ENCODE measurements at places on chromosomes 6 and 20. TPM values are rescaled to one million over a fixed set of nuclear protein-coding genes. Genes with fewer than 3 reads are reported as not detected.

GRCh38 chr20:45368221-45368980 is 5.4 kb downstream of the SYS1 start:
- H3K4me1 ChIP-seq: peaks cover 11% of the 10 kb centered on the region
- no peaks in the 10 kb centered on the region for H3K36me3 ChIP-seq
- no peaks in the 10 kb centered on the region for H3K27me3 ChIP-seq
- no peak overlapping the region for H3K4me3 ChIP-seq
- H3K27ac ChIP-seq: no peak overlapping the region
- no peak for DNase-seq

DNA sequence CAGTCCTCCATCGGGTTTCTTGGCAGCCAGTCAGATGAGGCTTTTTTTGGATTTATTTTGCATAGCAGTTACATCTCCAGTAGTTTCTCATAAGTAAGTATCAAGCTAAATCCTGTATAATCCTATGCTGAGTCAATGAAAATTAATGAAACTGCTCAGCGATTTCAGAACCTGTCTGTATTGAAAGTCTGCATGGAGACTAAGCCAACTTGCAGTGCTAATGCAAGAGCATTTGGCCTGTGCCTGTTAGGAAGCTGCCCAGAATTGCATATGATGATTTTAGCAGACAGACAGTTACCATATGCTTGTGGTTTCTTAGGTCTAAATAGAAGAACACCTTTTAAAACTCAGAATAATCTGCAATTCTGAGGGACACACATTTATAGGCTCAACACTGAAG is 25.2 kb upstream of the LRRN4 start:
- H3K4me1 ChIP-seq: peaks cover 4% of the 10 kb centered on the region
- H3K4me3 ChIP-seq: no peak overlapping the region
- DNase-seq: no peak
- H3K36me3 ChIP-seq: no peaks in the 10 kb centered on the region

- peak overlapping the region; percentile 70 for H3K4me3 ChIP-seq
- peaks cover 20% of the 10 kb centered on the region for H3K4me1 ChIP-seq
- H3K27me3 ChIP-seq: no peaks in the 10 kb centered on the region
- no peak for DNase-seq
- no peak overlapping the region for H3K27ac ChIP-seq
- no peaks in the 10 kb centered on the region for H3K36me3 ChIP-seq
These were observed 1.0 kb downstream of the CABLES2 start for GRCh38 chr20:62405981-62406513.

GRCh38 chr6:51892750-51893149 is 194.7 kb downstream of the PKHD1 start:
- no peaks in the 10 kb centered on the region for H3K27me3 ChIP-seq
- H3K4me1 ChIP-seq: no peaks in the 10 kb centered on the region
- DNase-seq: no peak
- H3K4me3 ChIP-seq: no peak overlapping the region

- peak overlapping the region; percentile 89 for H3K27ac ChIP-seq
- H3K4me1 ChIP-seq: peaks cover 16% of the 10 kb centered on the region
- H3K27me3 ChIP-seq: no peaks in the 10 kb centered on the region
- H3K36me3 ChIP-seq: no peaks in the 10 kb centered on the region
These were observed 110.9 kb downstream of the HFE start for GRCh38 chr6:26197933-26198721.

DNA sequence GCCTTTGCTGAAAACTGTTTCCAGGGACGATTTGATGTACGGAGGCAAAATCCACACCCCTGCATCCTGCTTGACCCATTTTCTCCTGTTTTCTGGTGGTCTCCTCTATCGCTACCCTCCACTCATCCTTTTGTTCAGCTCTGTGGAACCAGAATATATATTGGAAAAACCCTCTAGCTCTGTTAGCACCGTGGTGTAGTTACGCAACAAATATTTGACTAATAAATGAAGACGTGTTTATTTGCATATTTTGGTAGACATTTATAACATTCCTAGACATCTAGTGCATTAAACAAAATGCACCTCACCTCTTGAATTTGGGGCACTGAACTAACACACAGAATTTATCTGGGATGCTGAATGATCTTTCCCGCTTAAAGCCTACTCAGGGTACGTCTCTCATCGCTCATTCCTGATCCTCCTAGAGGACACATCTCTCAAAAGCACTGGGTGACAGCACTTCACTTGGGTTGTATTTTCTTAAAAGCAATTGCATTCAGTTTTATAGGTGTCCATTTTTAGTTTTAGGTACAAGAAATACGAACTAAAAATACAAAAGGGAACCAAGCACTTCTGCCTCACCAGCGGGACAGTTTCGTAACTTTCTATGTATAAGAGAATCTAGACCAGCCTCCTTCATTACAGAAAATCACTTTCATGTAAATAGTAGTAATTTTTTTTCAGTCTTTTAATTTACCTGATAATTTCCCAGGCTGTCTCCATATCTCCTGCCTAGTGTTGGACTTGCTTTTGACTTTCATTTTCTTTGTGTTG is 59.2 kb downstream of the SNRNP48 start:
- no peaks in the 10 kb centered on the region for H3K4me1 ChIP-seq
- H3K4me3 ChIP-seq: no peak overlapping the region

DNA sequence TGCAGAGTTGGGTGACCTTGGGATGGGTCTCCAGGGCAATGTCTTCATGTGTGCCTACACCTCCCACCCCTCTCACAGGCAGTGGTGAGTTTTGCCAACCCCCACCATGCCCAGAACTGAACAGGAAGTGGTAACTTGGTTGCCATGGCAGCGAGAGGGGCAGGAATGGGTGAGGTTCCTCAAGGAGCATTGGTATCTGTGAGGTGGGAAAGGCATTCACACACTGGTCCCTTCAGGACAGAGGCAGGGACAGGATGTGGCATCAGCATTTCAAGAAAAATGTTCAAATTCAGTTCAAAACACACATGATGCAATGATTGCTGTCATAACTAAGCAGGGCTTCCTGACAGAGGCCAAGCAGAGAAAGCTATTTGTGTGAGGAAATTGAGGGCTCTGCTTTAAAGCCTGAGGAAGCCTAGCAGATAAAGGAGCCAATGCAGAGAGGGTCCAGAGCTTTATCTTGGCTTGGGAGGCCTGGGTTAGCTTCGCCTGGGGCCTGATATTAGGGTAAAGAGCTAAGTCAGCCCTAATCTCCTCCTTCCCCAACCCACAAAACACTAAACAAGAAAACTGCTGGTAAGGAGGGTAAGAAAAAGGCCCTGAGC is 551 bp downstream of the TREML2 start:
- peak overlapping the region; percentile 65 for H3K27ac ChIP-seq
- no peak overlapping the region for H3K4me3 ChIP-seq
- peaks cover 24% of the 10 kb centered on the region for H3K27me3 ChIP-seq

DNA sequence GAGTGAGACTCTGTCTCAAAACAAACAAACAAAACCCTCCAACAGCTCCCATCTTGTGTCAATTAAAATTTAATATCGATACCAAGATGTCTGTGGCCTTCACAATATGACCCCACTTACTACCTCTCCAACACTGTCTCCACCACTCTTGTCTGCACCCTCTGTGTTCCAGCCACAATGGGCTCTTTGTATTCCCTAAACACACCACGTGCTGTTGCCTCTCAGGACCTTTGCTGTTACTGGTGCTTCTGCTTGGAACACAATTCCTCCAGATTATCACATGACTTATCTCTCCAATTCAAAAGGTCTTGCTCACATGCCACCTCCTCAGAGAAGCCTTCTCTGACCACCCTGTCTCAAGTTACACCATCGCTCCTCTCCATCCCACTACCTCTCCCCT is 6.0 kb upstream of the HCK start:
- no peak overlapping the region for H3K27ac ChIP-seq
- H3K4me3 ChIP-seq: no peak overlapping the region
- H3K4me1 ChIP-seq: no peaks in the 10 kb centered on the region
- no peak for DNase-seq
- peaks cover 56% of the 10 kb centered on the region for H3K27me3 ChIP-seq
- no peaks in the 10 kb centered on the region for H3K36me3 ChIP-seq

- no peaks in the 10 kb centered on the region for H3K4me1 ChIP-seq
- H3K36me3 ChIP-seq: no peaks in the 10 kb centered on the region
- DNase-seq: no peak
- no peak overlapping the region for H3K27ac ChIP-seq
These were observed 151.1 kb downstream of the TMEM242 start for GRCh38 chr6:157172231-157172701.

DNA sequence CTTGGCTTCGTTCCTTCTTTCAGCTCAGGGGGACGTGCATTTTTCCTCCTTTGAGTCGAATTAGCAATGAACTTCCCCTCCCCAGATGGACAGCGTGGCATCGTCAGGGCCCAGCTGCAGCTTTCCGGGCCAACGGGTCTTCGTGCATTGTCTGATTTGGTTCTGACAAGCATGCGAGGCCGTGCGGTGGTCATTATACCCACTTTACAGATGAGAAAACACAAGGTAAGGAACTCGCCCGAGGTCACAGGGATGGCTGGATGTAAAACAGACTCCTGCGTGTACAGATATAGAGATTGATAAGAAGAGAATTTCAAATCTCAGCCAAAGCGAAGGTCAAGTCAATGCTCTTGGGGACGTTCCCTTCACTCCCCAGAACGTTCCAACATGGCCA is 187.6 kb upstream of the SULF2 start:
- H3K36me3 ChIP-seq: no peaks in the 10 kb centered on the region
- no peak for DNase-seq
- H3K4me3 ChIP-seq: no peak overlapping the region
- no peak overlapping the region for H3K27ac ChIP-seq

DNA sequence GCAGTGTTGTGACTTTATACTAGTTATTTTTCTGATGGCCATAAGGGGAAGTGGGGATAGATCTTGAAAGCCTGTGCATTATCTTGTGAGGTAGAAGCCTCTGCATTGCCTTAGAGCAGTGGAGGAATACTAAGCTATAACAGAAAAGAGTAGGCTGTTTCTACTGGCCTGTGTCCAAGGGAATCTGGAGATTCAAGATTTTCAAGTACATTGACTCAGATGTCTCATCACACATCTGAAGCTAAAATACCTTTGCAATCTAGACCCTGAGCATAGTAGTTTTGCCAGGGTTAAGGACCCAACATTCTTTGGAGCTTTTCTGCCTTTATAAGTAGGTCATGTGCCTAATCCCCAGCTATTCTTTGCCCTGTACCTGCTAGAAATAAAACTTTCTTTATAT is 272.3 kb downstream of the TENT5A start:
- no peaks in the 10 kb centered on the region for H3K4me1 ChIP-seq
- H3K27ac ChIP-seq: no peak overlapping the region
- no peak overlapping the region for H3K4me3 ChIP-seq
- no peaks in the 10 kb centered on the region for H3K36me3 ChIP-seq

GRCh38 chr6:107448776-107449175 is 10.6 kb downstream of the PDSS2 start:
- DNase-seq: no peak
- no peaks in the 10 kb centered on the region for H3K4me1 ChIP-seq
- no peak overlapping the region for H3K27ac ChIP-seq

- H3K4me1 ChIP-seq: no peaks in the 10 kb centered on the region
- no peaks in the 10 kb centered on the region for H3K36me3 ChIP-seq
- no peaks in the 10 kb centered on the region for H3K27me3 ChIP-seq
- no peak for DNase-seq
- no peak overlapping the region for H3K27ac ChIP-seq
These were observed 7.9 kb downstream of the NQO2 start for GRCh38 chr6:3007571-3007970.

DNA sequence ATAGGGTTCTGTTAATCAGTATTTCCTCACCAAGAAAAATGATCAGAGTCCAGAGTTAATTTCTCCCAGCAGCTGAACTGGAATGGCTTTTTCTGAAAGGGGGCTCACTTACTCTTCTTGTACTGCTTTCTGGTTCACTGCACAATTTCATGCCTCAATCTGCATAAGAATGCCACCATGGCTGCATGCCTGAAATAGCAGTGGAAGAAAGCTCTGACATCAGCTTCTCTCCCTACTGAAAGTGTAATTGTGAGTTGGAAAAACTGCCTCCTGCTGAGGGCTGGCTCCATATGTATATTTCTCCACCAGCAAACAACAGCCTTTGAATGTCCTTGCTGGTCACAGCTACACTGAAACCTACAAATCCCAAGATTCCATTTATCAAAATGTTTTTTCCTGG is 1027.2 kb upstream of the GJE1 start:
- no peaks in the 10 kb centered on the region for H3K27me3 ChIP-seq
- no peaks in the 10 kb centered on the region for H3K4me1 ChIP-seq
- no peak for DNase-seq
- no peaks in the 10 kb centered on the region for H3K36me3 ChIP-seq

DNA sequence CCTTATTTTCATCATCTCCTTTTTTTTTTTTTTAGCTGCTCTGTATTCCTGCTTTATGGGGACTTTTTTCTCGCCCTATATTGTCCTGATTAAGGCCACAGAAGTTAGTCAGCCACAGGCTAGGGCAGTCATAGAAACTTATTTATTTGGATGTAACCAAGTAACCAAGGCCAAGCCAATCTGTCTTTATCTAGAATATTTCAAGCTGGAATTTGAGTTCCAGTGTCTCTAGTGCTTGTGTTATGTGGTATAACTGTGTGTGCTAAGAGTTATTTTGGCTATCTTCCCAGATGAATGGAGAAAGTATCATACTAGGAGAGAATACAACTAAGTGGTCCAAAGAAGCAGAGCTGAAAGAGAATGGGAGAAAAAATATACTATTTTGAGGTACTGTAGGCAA is 751.5 kb downstream of the CBLN4 start:
- DNase-seq: peak; percentile 30
- H3K4me3 ChIP-seq: no peak overlapping the region
- H3K27me3 ChIP-seq: no peaks in the 10 kb centered on the region
- no peaks in the 10 kb centered on the region for H3K36me3 ChIP-seq

DNA sequence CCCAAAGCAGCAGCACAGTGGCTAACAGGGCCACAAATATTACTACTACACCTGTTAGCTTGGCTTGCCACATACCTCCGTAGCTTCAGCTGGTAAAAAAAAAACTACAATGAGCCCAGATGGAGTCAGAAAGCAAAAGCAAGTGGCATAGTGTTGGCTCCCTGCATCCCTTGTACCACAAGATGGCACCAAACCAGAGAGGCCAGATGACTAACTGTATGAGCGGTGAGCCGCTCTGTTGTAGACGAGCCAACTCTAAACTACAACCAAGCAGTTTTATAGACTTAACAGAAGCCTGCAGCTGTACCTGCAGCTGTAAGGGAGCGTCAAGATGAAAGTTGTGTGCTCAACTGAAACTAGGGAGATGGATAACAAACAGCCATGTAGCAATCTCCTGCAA is 84.5 kb upstream of the MCHR2 start:
- no peak overlapping the region for H3K4me3 ChIP-seq
- H3K4me1 ChIP-seq: no peaks in the 10 kb centered on the region
- H3K27me3 ChIP-seq: no peaks in the 10 kb centered on the region
- peak; percentile 17 for DNase-seq
- H3K36me3 ChIP-seq: no peaks in the 10 kb centered on the region

Gene C6orf132
- 10.5 TPM for polyA plus RNA-seq

Gene ZNF512B
- polyA plus RNA-seq: 10.1 TPM

Gene RAB44
- not detected for polyA plus RNA-seq

Gene OPRL1
- polyA plus RNA-seq: 0.50 TPM

Gene MCCD1
- 1.3 TPM for polyA plus RNA-seq

Gene SLC26A8
- polyA plus RNA-seq: not detected

Gene DAAM2
- polyA plus RNA-seq: 8.3 TPM

Measured in hepatocyte (in vitro differentiated cells).